HepG2 (cell line): ENCODE measurements at places on chromosomes 2 and 18. TPM values are rescaled to one million over a fixed set of nuclear protein-coding genes. Genes with fewer than 3 reads are reported as not detected.

GRCh38 chr2:20471148-20471547, 24.3 kb downstream of the RHOB start:
- DNase-seq = no peak

- no peak for DNase-seq
These were observed 35.8 kb upstream of the ASPRV1 start for GRCh38 chr2:69997015-69997830.

DNA sequence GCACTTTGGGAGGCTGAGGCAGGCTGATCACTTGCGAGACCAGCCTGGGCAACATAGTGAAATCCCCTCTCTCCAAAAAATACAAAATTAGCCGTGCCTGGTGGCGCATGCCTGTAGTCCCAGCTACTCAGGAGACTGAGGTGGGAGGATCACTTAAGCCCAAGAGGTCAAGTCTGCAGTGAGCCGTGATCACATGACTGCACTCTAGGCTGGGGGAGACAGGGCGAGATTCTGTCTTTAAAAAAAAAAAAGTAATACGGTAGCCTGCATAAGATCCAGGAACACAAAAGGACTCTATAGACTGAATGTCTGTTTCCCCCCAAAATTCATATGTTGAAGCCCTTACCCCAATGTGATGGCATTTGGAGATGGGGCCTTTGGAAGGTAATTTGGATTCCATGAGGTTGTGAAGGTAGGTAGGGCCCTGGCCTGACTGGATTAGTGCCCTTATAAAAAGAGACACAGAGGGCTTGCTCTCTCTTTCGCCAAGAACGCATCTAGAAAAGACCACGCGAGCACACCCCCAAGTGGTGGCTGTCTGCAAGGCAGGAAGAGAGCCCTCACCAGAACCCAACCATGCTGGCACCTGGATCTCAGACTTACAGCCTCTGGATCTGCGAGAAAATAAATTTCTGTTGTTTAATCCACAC, 17.0 kb downstream of the MBOAT2 start:
- DNase-seq = peak; percentile 36

Gene TSPYL6
- total RNA-seq = not detected in 2 replicates

DNA sequence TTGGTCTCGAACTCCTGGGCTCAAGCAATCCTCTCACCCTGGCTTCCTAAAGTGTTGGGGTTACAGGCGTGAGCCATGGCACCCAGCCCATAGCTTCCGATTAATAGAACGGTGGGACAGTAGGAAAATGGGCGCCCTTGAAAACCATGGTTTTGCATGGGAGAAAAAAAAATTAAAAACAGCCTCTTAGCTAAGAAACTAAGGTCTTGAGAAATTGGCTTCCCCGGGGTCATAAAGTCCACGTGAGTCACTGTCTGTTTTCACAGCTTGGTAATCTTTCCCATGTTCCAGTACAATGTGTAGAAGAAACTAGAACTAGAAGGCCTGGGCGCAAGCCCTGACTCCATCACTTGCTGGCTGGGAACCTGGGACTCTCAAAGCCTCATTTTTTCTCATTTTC, 20.7 kb downstream of the B3GNT2 start:
- peak; percentile 55 for DNase-seq
